NCI-H2081 treated with DMSO at 0.1 percent for 48 hours (cell line): ENCODE measurements at places on chromosomes 2 and 18.

- DNase-seq, result no peak
These were observed 43.3 kb upstream of the LDLRAD4 start for GRCh38 chr18:13175266-13175665.

- no peak for DNase-seq
These were observed 1051.3 kb upstream of the NRXN1 start for GRCh38 chr2:52083214-52083613.

GRCh38 chr2:123359636-123360035, 665.5 kb upstream of the CNTNAP5 start:
- DNase-seq, result no peak

- DNase-seq, result no peak
These were observed 313.7 kb downstream of the ZNF521 start for GRCh38 chr18:25038261-25038660.

GRCh38 chr2:52391621-52392020, 1359.7 kb upstream of the NRXN1 start:
- no peak for DNase-seq

GRCh38 chr2:217418090-217418489, 558.2 kb upstream of the TNP1 start:
- no peak for DNase-seq

GRCh38 chr2:160583146-160583535, 89.5 kb upstream of the RBMS1 start:
- no peak for DNase-seq

DNA sequence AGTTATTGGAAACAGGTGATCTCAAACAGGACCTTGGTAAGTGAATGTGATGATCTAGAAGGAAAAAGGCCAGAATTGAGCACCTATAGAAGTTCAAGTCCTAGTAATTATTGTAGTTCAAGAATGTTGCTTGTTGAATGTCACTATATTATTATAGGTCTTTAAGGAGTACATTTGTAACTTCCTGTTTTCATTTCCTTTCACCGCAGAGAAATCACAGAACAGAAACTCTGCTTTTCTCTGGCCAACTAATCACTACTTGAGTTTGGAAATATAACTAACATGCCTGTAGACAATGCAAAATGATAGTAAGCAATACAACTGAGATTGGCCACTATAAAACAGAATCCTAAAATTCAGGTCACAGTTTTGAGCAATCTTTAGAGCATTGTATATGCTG, 61.8 kb upstream of the EFEMP1 start:
- DNase-seq, result no peak

- DNase-seq, result no peak
These were observed 35.3 kb downstream of the MAP4K4 start for GRCh38 chr2:101732773-101733256.

DNA sequence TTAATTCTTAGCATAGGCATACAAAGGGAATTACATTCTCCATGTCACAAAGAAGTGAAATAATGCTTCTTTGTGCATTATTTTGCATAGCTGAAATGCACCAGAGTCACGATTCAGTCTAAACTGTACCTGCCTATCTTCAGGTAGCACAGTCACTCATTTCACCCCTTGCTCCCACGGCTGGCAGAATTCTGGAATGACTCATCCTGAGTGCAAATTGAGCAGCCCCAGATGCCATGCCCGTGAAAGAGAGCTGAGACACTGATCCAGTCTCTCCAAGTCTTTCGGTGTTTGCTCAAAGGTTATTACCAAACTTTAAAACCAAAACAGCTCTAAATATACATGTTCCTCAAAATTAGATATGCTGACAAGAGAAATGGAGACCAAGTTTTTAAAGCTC, 168.3 kb upstream of the POU3F3 start:
- no peak for DNase-seq

GRCh38 chr2:197345846-197346370, 35.3 kb upstream of the ANKRD44 start:
- no peak for DNase-seq

- DNase-seq, result no peak
These were observed 103.0 kb downstream of the ANKRD44 start for GRCh38 chr2:197207598-197207997.

DNA sequence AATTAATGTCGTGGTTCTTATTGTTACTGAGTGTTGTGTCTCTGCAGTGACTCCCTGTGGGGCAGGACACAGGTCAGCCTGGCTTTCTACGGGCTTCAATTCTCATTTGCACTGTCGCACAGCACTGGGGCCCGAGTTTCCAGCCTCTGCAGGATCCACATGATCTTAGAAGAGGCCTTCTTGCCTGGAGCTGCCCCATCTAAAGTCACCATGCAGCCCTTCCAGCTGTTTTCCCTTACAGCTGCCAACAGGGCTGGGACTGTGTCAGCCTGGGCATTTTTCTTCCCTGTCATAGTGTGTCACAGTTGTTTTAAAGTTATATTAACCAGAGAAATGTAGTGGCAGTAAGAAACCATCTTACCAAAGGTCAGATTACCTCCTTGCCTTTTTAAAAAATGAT, 27.0 kb downstream of the FHL2 start:
- DNase-seq, result no peak

GRCh38 chr18:48321121-48321520, 88.1 kb downstream of the ZBTB7C start:
- no peak for DNase-seq

GRCh38 chr2:237571551-237571950, 5.2 kb downstream of the PRLH start:
- no peak for DNase-seq

- no peak for DNase-seq
These were observed 157.2 kb downstream of the MIB1 start for GRCh38 chr18:21897811-21898210.

DNA sequence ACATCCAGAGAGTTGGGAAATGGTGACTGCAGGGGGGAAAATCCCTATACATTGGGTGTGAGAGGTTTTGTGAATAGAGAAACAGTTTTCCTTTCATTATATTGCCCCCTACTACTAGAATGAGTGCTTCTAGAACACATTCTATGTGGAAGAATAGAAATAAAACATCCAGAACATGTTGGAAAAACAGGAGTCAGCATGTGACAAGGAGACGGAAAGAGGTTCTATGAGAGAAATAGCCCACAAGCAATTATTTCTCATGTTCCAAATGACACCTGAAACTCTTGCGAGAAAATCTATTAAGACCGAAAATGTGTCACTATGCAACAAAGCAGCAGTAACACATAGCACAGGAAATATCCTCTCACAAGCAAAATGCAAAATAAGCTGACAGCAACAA, 202.7 kb upstream of the SPOPL start:
- no peak for DNase-seq

DNA sequence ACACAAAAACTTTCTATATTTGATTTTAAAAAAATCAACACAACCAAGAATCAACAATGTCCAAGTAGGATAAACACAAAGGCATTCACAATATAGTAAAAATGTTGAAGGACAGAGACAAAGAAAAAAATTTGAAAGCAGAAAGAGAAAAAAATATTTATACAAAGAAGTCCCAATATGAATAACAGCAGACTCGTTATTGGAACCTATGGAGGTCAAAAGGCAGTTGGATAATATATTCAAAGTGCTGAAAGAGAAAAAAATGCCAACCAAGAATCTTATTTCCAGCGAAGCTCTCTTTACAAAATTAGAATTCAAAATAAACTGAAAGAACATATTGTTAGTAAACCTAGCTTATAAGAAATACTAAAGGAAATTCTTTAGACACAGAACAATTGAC, 859.5 kb downstream of the LRP1B start:
- DNase-seq, result no peak

- DNase-seq, result no peak
These were observed 125.5 kb downstream of the CDH7 start for GRCh38 chr18:65876310-65876709.

- no peak for DNase-seq
These were observed 195.6 kb downstream of the CLIP4 start for GRCh38 chr2:29310650-29311348.

- no peak for DNase-seq
These were observed 6.1 kb upstream of the DPP10 start for GRCh38 chr2:114436329-114436728.

DNA sequence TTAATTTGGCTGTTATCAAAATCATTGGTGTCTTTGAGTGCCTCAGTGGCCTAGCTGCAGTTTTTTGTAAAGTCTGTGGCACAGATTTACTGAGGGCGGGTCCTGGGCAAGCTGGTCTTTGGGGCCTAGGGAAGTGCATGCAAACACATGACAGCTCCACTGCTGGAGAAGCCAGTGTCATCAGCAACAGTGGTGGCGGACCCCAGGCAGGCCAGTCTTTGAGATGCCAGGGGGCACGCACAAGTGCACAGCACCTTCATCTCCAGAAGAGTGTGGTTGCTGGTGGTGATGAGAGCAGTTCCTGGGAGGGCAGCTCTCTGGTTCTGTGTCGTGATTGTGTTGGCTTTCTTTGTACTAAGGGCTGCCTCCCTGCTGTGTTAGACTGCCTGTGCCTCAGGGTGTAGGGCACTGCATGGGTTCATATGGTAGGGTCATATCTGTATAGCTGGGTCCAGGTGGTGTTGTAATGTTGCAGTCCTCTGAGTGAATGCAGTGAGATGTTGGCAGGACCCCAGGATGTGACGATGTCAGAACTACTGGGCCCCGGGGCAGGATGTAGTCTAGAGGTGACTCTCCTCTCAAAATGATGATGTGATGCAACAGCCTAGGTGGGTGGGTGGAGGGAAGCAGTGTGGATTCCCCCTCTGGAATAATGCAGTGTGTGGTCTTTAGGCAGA, 646.7 kb upstream of the CDH2 start:
- DNase-seq, result no peak

DNA sequence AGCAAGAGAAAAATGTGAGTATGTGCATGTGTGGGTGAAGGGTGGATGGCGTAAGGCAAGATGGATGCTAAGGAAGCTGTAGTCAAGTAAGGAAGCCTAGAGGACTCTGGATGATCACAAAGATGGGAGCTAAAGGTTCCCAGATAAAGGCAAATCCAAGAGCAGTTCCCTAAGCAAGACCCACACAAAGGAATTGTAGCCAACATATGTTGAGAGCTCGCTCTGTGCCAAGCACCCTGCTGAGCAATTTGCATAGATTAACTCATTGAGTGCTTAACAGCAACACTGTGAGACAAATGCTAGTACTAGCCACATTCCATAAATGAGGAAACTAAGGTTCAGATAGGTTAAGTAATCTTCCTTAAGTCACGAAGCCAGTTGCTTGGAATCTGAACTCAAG, 132.6 kb downstream of the C1D start:
- no peak for DNase-seq

GRCh38 chr18:42268798-42269197, 313.8 kb downstream of the PIK3C3 start:
- no peak for DNase-seq

- no peak for DNase-seq
These were observed 30.8 kb downstream of the TBC1D8 start for GRCh38 chr2:101120124-101120996.

- no peak for DNase-seq
These were observed 2.0 kb downstream of the NAGK start for GRCh38 chr2:71070294-71071093.

DNA sequence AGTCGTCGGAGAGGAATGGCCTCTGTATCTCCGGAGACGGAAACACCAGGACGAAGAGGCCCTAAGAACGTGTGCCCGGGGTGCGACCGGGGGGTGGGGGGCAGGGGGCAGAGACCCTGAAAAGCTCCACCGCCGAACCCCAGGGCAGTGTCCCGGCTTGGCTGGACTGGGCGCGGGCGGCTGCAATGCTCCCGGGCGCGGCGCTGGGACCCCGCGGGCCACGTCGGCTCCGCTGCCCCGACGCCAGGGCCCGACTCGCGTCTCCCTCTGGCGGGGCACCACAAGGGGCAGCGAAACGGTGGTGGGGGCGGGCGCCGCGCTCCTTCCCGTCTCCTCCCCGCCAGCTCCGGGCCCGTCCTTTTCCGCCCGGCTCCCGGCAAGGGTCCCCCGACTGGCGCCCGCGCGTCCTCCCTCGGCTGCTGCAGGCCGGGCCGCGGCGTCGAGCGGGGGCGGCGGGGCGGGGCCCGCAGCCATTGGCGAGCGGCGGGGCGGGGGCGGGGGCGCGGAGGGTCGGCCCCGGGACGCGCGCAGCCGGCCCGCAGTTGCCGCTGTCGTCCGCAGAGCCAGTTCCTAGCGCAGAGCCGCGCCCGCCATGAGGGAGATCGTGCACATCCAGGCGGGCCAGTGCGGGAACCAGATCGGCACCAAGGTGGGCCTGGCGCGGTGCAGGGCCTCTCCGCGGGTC, at the start of gene TUBB6:
TUBB6 (plus strand) TSS at position 541 of the 685 bp plus-strand sequence; CDS start at position 593, 52 bp downstream.
- no peak for DNase-seq

GRCh38 chr18:13611142-13611600, 115.2 kb downstream of the FAM210A start:
- DNase-seq, result no peak

DNA sequence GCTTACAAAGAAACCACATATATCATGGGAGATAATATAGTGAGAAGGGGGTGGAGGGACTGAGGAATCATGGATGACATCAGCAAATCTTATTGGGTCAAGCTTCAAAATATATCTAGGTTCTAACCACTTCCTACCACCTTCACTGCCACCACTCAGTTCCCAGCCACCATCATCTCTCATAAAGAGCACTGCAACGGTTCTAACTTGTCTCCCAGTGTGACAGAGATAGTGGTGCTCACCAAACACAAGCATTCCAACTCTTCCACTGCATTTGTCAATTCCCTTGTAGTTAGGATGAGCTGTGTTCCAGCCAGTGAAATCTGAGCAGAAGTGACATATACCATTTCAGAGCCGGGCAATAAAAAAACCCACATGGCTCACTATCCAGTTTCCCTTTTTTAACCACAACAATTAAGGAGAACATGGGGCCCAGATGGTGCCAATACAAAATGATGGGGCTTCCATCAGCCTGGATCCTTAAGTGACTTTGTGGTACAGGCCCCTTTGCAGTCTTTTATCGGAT, 318.1 kb downstream of the NBAS start:
- no peak for DNase-seq

DNA sequence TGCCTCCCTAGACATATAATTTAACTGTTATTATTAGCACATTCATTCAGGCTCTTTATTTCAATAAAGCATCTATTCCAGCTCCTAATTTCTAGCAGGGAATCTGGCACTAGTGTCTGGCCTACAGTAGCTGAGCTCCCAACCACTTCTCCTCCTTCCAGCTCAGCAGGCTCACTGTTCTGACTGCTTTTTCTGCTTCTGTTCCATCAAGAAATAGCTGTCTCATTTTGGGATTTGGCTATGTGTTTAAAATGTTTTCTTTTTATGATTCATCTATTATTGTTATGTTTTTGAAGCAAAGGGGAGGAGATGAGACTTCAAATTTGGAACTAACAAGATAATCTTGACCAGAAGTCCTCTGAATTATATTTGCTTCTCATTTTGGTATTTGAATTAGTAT, 172.7 kb upstream of the SMAD7 start:
- no peak for DNase-seq

DNA sequence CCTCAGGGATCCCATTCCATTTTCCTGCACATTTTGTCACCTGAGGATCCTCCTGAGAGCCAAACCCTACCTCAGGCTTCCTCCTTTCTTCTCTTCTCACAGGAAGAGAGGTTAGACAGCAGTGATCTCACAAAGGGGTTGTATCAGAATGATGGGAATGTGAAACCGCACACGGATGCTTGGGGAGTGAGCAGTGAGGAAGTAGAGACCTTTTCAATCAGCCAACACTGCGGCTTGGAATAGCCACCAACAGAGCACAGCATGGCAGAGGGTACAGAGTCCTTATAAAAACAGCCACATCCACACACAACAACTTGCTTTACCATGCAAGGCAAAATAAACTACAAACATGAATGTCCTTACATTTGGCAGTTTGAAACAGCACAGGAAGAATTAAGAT, 8.7 kb downstream of the TMEM182 start:
- no peak for DNase-seq

GRCh38 chr2:85539361-85540132, 579 bp downstream of the MAT2A start:
- no peak for DNase-seq
